ENCODE measurements at places on chromosomes 1 and 21.
A peak's percentile ranks its signal among the peaks of the same experiment; 100 is the strongest.

DNA sequence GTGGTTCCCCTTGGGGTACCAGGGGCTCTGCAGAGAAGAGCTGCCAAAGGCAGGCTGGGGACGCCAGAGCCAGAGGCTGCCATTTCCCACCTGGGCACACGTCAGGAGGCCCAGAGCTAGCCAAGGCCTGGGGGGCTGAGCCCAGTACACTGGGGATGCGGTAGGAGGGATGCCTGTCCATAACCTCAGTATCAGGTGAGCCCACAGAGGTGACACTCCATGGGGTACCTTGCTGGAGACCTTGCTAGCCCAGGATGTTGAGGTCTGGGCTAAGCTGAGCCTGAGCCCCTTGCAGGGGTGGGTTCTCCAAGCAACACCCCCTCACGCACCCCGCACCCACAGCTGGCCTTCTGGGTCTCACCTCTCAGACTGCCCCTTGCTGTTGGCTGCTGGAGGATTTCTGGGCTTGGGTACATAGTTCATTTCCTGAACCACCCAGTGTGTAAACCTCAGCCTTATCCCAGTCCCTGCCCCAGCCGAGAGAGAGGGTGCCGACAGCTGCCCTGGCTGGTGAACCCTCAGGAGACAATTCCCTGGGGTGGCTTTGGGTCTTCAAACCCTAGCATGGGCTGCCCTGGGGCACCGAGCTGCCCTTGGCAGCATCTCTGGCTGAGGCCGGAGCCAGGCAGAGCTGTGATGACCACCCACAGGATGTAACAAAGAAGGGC, 92.5 kb upstream of the VAMP3 start:
- DNase-seq: no peak

- DNase-seq: peak; percentile 43
These were observed 14.7 kb downstream of the JUN start for GRCh38 chr1:58768971-58769808.

DNA sequence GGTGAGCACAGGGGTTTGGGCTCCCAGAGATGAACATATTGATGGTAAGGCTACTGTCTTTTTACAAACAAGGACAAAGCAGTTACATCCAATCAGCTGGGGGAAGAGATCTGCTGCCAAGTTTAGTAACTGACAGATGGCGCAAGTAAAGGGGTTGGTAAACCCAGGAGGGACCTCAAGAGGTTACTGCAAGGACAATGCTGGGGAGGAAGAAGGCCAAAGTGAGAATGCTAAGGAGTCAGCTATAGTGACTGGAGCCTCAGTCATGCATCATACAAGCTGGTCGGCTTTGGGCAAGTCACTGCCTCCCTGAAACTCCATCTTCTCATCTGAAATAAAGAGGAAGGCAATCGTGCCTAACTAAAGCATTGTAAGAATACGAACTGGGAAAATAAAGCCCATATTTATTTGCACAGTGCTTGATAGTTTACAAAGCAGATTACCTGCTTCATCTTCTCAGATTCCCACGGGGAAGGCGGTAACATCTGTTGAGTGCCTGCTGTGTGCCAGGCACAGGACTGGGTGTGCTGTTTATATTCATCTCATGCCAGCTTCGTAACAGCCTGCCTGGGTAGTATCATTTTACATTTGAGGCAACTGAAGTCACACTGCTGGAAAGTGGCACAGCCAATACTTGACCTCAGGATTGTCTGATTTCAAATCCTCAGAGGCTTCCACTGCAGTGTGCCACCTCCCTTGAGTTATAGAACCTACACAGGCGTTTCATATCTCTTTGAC, 114.8 kb downstream of the BEND5 start:
- DNase-seq: no peak

GRCh38 chr21:34965200-34966174, 83.6 kb downstream of the RUNX1 start:
- DNase-seq: no peak

DNA sequence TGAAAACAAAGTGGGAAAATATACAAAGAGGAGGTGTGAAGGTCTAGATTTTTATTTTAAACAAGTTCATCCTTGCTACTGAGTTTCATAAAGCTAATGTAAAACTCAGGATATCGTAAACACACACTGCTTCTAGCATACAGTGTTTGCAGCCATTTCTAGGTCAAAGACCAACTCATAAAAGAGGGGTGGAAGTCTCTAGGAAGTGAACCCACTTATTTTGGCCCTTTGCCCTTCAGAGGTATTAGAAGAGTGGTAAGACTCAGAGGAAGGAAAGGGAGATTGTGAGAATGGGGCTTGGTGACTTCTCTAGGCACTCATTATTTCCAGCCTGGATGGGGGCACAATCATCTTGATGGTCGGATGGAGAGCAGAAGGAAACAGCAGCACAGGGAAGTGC, 91.2 kb downstream of the TNFSF18 start:
- no peak for DNase-seq

DNA sequence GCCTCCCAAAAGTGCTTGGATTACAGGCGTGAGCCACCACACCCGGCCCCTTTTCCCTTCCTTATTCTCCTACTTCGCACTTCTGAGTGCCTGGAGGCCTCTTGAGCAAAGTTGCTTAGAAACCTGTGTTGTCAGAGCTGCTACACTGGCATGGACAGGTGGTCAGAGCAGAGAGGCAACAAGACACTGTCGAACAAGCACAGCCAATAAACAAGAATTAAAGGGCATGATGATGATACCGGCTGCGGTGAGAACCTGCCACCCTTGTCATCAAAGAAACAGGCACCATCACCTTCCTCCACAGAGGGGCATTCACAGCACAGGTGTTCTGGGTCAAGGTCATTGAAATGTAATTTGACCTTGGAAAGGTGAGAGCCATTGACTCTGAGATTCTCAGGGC, 23.3 kb downstream of the STUM start:
- no peak for DNase-seq

- no peak for DNase-seq
These were observed 59.5 kb downstream of the NTMT2 start for GRCh38 chr1:170205301-170205700.

DNA sequence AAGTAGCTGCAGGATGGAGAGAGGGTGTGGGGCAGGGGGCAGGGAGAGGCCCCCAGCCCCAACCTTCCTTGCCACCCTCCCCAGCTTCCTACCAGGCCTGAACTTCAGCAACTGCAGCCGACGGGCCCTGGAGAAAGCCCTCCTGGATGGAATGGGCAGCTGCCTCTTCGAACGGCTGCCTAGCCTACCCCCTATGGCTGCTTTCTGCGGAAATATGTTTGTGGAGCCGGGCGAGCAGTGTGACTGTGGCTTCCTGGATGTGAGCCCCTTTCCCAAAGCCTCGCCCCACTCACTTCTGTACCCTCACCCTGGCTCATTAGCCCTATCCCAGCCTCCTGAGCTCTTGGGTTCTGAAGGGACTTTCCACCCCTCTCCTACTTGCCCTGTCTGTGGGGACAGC, 6.0 kb downstream of the ADAM15 start:
- no peak for DNase-seq

- DNase-seq: no peak
These were observed 55.4 kb downstream of the ALPL start for GRCh38 chr1:21564521-21565095.

DNA sequence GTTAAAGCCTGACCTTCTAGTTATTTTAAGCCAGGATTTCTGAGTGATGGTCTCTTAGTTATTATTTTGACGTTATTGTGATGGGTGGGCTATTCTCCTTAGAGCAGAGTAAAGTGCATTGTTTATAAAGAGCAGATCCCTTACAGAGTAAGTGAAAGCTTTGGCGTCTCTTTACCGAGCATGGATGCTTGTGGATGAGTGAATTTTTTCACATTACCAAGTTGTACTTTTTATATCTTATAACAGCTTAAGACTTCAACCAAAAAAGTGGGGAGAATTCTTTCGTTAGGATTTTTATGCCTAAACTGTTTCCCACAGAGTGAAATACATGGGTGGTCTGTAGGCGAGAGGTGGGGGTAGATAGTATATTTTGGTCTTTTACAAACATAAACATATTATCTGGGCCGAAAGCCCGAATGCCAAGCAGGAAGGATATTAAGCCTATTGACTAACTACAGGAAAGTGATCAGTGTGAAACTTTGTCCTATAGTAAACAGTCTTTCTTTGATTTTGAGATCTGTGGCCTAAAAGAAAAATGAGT, 279.1 kb upstream of the C1orf105 start:
- DNase-seq: no peak

GRCh38 chr21:16908077-16908476, 604.8 kb upstream of the CXADR start:
- DNase-seq: no peak

GRCh38 chr1:59814901-59815825, at the start of gene HOOK1:
TSS of gene HOOK1 (plus strand) at chr1:59814949. CDS start at chr1:59815118, 169 bp downstream.
- no peak for DNase-seq

Measured in CD4-positive, alpha-beta T cell treated with Interleukin-15 for 4 hours (primary cell).